ENCODE measurements at places on chromosomes 5 and 9.

- no peak for DNase-seq
Observed at GRCh38 chr9:112820881-112821280, 69.8 kb downstream of the SLC46A2 start.

GRCh38 chr5:78650531-78650930, 2.0 kb upstream of the LHFPL2 start:
- no peak for DNase-seq

DNA sequence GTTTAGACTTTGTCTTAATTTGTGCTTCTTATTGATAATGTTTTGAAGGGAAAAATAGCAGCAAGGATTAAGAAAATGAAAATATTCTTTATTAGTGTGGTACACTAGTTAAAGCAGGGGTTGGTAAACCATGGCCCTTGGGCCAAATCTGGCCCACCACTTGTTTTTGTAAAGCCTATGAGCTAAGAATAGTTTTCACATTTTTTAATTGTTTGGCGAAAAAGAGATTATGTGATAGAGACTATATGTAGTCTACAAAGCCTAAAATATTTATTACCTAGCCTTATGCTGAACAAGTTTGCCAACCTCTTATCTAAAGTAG, 57.2 kb downstream of the KCNN2 start:
- DNase-seq: no peak

GRCh38 chr5:44046619-44047364, 342.4 kb downstream of the FGF10 start:
- no peak for DNase-seq

GRCh38 chr5:159398936-159399335, 68.6 kb upstream of the IL12B start:
- DNase-seq: no peak

GRCh38 chr9:129109952-129110739, 447 bp downstream of the CRAT start:
- no peak for DNase-seq

- no peak for DNase-seq
Observed at GRCh38 chr9:567128-567746, 274.3 kb upstream of the DMRT1 start.

DNA sequence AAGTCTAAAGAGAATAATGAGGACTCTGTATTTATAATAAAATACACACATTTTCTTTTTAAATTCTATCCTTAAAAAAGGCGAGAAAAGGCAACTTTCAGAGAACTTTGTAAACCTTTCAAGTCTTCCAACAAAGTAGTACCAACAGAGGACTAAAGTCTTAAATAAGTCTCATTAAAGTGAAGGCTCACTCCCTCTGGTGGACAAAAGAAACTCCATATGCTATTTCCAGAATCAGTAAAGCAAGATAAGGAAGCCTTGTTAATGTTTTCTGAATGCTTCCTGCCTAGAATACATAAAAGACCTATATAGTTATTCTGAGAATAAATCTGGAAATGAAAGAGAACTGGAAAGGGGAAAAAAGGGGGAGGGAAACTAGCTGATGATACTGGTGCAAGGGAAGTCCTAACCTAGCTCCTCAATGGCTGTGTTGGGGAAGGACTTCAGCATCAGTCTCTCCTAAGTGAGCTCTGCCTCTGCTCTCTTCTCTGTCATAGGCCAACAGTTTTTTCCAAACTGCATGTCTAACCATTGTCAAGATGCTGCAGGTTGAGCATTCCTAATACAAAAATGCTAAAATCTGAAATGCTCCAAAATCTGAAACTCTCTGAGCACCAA, 7.2 kb downstream of the HMGCS1 start:
- DNase-seq: peak; percentile 23

DNA sequence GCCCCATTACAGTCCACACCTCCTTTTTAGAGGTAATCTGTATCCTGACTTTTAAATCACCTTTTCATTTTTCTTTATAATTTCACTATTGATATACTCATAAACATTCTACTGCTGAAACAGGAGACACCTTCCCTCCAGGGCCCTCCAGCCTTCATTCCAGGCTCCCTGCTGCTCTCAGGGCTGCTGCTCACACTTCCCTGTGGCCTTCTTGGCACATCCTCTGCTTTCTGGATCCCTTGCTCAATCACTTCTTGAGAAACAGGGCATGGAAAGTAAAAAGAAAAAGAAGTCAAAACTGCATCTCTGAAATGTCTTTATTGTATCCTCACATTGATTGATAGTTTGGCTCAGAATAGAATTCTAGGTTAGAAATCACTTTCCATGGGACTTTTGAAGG, 19.3 kb upstream of the WNT8A start:
- DNase-seq: no peak

DNA sequence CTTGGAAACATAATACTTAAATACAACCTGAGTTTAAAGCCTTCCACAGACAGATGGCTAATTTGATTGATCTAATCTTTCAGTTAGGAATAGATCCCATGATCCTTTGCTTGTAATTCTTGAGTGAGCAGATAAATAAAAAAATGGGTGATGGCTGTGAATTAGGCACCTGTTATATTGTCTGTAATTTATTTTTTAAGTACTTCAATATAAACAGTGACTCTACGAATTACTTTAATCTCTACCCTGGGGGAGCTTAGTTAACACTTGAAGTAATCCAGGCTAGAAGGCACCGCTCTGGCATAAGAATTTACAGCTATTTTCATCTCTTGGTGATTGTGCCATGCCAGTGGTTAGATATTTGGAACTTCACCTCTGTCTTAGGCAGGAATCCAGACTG, 9.0 kb downstream of the EGFLAM start:
- DNase-seq: no peak

GRCh38 chr5:98128271-98128670, 645.2 kb upstream of the RGMB start:
- no peak for DNase-seq

- DNase-seq: no peak
Observed at GRCh38 chr5:57504357-57504756, 21.7 kb upstream of the ACTBL2 start.

DNA sequence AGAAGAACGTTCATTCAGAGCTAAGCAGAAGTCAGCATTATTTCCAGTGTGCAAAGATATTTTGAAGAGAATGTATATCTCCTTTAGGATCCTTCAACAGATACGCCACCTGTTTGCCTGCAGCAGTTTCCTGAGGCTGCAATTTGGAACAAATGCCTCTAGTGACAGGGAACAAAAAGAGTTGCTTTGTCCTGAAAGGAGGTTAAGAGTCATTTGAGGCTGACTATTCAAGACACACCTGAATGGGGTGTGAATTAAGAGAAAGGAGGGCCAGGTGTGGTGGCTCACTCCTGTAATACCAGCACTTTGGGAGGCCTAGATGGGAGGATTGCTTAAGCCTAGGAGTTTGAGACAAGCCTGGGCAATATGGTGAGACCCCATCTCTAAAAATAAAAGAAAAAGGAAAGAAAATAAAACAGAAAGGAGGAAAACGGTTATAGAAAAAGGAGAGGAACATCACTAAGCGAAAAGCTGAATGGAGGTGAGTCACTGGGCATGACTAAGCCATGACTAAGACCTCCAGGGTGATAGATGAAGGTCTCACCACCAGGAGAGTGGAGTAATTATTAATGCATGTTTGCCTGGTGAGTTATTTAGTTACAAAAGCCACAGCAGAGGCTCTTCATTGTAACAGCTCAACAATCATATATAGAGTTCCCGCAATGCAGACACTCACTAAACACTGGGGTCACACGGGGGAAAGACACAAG, 255.2 kb upstream of the TNC start:
- DNase-seq: no peak

DNA sequence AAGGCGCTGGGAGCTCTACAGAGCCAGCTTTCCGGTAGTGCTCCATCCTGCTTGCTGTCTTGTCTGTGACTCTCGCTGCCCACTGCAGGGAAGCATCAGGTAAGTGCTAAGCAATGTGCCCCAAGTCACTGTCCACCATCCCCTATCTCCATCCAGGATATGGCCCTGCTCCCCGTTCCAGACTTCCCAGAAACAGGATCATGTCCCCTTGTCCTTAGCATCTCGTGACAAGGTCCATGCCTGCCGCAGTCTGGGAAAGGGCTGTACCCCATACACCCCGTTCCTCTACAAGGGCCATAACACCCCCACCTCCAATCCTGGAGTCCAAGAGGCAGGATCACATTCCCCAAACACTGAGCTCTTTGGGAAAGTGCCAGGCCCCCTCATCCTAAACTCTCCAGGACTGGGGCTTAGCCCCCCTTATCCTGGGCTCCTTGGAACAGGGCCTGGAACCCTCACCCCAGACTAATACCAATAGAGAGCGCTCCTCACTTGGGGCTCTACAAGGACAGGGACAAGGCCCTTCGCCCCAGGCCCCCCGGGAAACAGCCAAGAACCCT, 566 bp downstream of the RPP25L start:
- DNase-seq: peak; percentile 6

DNA sequence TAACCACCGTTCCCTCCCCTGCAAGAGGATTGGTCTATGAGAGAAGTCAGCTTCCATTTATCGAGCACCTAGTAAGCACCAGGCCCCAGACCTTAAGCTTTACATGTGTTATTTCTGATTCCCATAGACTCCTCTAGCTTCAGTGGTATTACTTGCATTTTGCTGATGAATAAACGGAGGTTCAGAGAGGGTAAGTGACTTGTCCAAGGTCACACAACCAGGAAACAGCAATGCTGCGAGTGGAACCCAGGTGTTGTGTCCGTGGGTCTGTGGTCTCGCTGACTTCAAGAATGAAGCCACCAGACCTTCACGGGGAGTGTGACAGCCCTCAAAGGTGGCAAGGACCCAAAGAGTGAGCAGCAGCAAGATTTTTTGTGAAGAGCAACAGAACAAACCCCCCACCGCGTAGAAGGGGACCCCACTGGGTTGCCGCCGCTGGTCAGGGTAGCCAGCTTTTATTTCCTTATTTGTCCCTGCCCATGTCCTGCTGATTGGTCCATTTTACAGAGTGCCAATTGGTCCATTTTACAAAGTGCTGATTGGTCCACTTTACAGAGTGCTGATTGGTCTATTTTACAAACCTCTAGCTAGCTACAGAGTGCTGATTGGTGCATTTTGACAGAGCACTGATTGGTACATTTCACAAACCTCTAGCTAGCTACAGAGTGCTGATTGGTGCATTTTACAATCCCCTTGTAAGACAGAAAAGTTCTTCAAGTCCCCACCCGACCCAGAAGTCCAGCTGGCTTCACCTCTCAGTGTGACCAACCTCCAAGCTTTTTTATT, 29.1 kb upstream of the KCNIP1 start:
- DNase-seq: no peak

DNA sequence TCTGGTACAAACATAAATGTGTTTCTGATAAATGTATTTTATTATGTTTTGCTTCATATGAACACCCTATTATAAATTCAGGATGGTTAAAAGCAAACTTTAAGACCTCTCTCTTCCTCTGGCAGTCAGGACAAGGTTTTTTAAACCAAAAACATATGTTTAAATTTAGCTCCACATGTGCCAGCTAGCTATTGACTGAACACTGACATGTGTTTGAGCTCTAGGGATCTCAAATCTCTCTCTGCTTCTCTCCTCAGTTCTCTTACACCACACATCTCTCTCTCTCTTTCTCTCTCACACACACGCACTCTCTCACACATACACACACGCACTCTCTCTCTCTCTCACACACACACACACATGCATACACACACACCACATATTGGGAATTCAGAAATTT, 150.1 kb upstream of the RFX3 start:
- no peak for DNase-seq

DNA sequence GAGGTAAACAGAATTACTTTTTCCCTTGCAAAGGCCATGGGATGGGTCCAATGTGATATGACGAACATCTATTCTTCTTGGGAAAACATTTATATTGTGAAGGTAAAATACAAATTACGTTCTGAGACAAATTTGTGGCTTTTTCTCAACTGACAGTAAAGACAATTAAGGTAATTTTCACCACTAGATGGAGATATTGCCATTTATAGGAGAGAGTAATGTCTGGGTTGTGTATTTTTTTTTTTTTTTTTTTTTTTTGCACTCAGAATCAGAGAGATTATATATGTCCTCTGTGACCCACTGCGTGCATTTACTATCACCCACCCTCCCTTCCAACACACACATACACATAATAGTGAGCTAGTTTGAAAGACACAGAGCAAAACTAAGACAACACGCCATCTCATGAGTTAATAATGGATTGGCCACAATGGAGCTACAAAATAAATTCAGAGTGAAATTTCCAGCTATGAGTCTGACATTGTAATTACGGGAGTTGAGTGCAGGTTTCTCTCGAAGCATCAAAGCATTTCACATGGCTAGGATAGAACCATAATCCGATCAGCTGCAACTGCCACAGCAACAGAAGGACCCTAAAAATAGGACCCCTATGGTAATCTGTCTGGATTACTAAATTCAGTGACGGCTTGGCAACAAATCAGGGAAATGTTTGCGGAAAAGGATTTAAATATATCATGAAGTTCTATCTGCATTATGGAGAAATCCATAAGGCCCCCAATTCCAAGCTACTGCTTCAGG, 49.2 kb downstream of the ANXA1 start:
- DNase-seq: peak; percentile 25

DNA sequence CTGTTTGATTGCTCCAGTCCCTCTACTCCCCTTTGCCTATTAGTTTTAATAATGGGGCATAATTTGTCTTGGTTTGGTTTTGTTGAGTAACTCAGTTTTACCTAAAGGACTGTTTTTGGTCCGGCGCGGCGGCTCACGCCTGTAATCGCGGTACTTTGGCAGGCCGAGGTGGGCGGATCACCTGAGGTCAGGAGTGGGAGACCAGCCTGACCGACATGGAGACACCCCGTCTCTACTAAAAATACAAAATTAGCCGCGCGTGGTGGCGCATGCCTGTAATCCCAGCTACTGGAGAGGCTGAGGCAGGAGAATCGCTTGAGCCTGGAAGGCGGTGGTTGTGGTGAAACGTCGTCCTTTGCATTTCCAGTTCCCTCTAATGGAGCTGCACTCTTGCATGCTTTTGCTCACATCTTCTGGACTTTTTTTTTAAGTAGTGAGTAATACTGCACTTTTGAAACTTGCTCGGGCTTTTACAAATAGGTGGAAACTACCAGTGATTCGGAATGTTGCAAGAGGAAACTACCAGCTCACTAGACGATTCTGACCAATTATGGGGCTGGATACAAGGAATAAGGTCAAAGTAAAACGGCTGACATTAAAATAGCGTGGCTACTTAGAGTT, 721 bp upstream of the MAML1 start:
- no peak for DNase-seq

- DNase-seq: no peak
Observed at GRCh38 chr5:23234197-23234596, 273.2 kb upstream of the PRDM9 start.

Data from thymus (tissue), 14 donors.